ENCODE measurements at places on chromosomes 5 and 9. TPM values are rescaled to one million over a fixed set of nuclear protein-coding genes. Genes with fewer than 3 reads are reported as not detected.
A peak's percentile ranks its signal among the peaks of the same experiment; 100 is the strongest.

WDR38 gene
- total RNA-seq: 11.4 TPM

IFNB1 gene
- not detected for total RNA-seq

NTNG2 gene
- total RNA-seq: 4.4 TPM

SLC1A3 gene
- 35.5 TPM for total RNA-seq

DNA sequence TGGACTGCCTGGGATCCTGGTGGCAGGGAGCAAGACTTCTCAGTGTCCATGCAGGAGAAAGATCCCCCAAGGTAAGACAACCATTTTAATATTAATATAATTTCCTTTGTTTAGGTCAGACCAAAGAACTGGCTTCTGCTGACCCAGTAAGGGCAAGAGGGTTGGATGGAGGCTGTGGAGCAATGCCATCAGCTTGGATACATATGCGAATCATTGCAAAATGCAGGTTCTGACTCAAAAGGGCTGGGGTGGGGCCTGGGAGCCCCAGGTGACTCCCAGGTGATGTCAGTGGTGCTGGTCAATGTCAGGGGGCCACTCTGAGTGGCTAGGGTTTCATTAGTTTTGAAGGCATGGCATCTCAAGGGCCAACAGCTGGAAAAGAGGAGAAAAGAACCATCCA is 88.9 kb upstream of the PANK3 start:
- DNase-seq: no peak
- no peak overlapping the region for H3K4me3 ChIP-seq
- H3K36me3 ChIP-seq: peaks cover 18% of the 10 kb centered on the region
- H3K4me1 ChIP-seq: no peaks in the 10 kb centered on the region
- H3K27ac ChIP-seq: no peak overlapping the region

- no peaks in the 10 kb centered on the region for H3K36me3 ChIP-seq
- peak; percentile 57 for DNase-seq
- H3K27me3 ChIP-seq: no peaks in the 10 kb centered on the region
- H3K27ac ChIP-seq: no peak overlapping the region
- peaks cover 14% of the 10 kb centered on the region for H3K4me1 ChIP-seq
- H3K4me3 ChIP-seq: no peak overlapping the region
Measured at GRCh38 chr5:150106674-150107426, 20.5 kb upstream of the CSF1R start.

DNA sequence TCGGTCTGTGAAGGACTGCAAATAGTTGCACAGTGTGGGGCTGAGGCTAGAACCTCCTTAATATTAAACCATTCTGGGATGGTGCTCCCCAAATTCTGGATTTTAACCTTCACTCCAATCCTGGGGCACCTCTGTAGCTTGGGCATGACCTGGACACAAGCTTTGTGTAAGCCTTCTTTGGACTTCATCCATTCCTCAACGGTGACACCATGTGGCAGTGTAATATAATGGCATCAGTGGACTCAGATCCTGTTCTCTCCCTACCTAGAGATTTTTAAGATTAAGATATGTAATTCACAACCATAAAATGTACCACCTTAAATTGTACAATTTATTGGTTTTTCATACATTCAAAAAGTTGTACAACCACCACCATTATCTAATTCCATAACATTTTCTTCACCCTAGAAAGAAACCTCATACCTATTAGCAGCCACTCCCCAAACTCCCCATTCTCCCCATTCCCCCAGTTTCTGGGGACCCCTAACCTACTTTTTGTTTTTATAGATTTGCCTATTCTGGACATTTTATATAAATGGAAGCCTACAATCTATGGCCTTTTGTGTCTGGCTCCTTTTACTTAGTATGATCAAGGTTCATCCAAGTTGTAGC is 4.8 kb upstream of the PLGRKT start:
- no peaks in the 10 kb centered on the region for H3K27me3 ChIP-seq
- H3K36me3 ChIP-seq: no peaks in the 10 kb centered on the region
- no peak overlapping the region for H3K27ac ChIP-seq
- H3K4me1 ChIP-seq: peaks cover 9% of the 10 kb centered on the region

DNA sequence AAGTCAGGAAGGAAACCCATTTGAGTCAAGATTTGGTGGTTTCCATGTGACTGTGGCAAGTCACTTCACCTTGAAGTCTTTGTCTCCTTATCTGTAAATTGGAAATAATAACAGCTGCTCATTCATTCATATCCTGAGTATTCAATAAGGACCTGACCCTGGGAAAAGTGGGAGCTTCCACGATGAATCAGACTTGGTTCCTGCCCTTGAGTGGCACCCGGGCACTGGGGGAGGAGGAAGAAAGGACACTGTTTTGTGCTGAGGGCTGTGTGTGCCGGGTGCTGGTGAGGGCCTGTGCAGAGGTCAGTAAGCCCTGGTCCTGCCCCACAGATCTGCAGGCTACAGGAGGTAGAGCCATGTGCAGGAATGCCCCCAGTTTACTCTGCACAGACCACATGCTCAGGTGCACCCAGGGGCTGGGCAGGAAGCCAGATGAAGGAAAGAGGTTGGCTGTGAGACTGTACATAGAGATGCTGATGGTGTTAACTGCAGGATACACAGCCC is 6.8 kb downstream of the NDST1 start:
- H3K36me3 ChIP-seq: peaks cover 4% of the 10 kb centered on the region
- H3K27me3 ChIP-seq: no peaks in the 10 kb centered on the region
- no peak overlapping the region for H3K4me3 ChIP-seq
- peaks cover 52% of the 10 kb centered on the region for H3K4me1 ChIP-seq
- DNase-seq: peak; percentile 55

DNA sequence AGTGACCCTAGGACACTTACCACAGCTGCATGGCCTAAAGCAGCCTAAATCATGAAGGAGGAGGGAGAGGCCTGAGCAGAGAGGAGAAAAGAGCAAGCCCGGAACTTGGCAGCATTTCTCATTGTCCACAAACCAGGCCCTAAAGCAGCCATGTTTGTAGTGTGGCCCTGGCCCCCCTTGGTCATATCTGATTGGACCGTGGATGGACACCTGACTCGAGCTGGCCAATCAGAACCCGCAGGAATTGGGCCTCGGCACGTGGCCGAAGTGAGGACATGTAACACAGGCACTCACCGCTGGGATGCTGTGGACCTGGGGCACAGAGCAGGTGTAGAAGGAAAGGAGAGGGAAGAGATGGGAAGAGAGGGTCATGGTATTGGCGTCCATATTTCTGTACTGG is 56.9 kb downstream of the ASS1 start:
- H3K36me3 ChIP-seq: no peaks in the 10 kb centered on the region
- no peak overlapping the region for H3K4me3 ChIP-seq
- H3K27ac ChIP-seq: no peak overlapping the region
- DNase-seq: no peak
- H3K27me3 ChIP-seq: no peaks in the 10 kb centered on the region
- no peaks in the 10 kb centered on the region for H3K4me1 ChIP-seq

DNA sequence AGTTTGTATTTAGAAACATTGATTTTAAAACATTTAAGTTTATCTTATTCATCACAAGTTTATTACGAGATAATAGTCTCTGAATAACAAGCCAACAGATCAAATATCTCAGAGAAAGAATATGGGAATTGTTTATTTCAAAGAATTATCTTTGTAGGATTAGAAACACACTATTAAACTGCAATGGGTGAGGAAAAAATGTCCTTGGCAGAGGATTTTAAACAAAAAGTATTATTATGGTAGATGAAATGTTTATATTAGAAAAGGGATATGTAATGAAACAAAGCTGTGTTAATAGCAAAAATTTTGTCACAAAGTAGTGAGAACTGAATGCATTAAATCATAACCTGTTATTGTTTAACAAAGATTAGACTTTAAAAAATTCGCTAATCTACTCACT is 1382.9 kb upstream of the DMAC1 start:
- H3K27ac ChIP-seq: no peak overlapping the region
- H3K4me1 ChIP-seq: no peaks in the 10 kb centered on the region
- H3K27me3 ChIP-seq: no peaks in the 10 kb centered on the region
- no peaks in the 10 kb centered on the region for H3K36me3 ChIP-seq
- DNase-seq: no peak

GRCh38 chr5:117357886-117358285 is 783.3 kb upstream of the SEMA6A start:
- H3K36me3 ChIP-seq: no peaks in the 10 kb centered on the region
- H3K27me3 ChIP-seq: no peaks in the 10 kb centered on the region
- DNase-seq: no peak

- peak; percentile 25 for DNase-seq
- no peak overlapping the region for H3K27ac ChIP-seq
- H3K36me3 ChIP-seq: no peaks in the 10 kb centered on the region
- no peaks in the 10 kb centered on the region for H3K27me3 ChIP-seq
Measured at GRCh38 chr5:116068028-116068632, 16.7 kb upstream of the COMMD10 start.

GRCh38 chr9:35746583-35746982 is 2.4 kb downstream of the GBA2 start:
- peaks cover 29% of the 10 kb centered on the region for H3K4me1 ChIP-seq
- H3K27ac ChIP-seq: no peak overlapping the region
- peaks cover 14% of the 10 kb centered on the region for H3K36me3 ChIP-seq
- H3K27me3 ChIP-seq: no peaks in the 10 kb centered on the region
- peak overlapping the region; percentile 8 for H3K4me3 ChIP-seq

DNA sequence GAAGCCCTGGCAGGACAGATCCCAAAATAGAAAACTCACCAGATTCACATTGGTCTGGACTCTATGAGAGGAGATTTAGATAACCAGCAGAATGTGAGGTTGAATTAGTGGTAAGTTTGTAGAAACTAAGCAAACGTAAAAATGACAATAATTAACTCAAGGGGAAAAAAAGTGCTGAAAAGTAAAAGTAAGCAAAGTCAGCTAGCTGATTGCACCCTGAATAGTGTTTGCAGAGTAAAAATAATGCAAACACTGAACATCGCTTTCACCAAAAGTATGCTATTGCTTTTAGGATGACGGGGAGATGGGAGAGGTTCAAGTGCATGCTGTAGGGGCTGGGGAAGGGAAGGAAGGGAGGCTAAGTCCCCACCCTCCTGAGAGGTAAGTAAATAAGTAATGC is 92.5 kb upstream of the RARS1 start:
- H3K27ac ChIP-seq: no peak overlapping the region
- DNase-seq: no peak
- peaks cover 2% of the 10 kb centered on the region for H3K36me3 ChIP-seq
- H3K4me3 ChIP-seq: no peak overlapping the region

DNA sequence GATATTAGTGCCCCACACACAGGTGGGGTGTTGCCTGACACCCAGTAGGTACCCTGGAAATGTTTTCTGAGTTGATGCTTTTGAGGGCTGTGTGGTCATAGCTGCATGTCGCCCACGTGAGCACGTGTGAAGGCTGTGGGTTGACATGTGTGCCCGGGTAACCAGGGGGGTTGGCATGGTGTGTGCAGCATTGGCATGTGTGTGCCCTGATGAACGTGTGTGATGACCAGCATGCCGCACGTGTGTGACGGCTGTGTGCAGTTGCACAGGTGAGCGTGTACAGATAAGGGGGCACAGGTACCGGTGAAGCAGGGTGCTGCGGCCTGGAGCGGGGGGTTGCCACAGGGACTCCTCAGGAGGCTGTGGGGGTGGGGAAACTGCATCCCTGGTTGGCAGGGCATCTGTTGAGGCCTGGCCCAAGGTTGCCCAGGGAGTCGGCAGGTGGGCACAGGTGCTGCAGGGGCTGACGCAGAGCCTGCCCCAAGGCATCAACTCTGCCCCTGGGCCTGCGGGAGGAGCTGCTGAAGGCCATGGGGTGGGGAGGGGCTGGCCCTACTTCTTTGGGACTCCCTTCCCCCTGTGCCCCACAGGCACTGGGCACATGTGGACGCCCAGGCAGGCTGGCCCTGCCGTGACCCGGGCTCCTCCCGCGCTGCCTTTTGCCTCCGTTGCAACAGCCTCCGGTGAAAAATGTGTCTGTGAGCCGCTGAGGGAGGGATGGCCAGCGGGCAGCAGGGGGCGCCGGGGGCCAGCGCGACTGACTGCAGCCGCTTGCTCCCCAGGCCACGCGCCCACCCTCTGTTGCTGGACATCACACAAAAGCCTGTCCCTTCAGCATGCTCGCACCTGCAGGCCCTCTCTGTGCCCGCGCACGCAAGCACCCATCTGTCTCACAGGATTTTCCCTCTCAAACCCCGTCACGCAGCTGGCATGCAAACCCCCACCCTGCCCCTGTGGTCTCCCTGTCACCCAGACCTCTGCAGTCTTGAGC is 2.2 kb downstream of the UNC5A start:
- H3K4me1 ChIP-seq: no peaks in the 10 kb centered on the region
- H3K36me3 ChIP-seq: no peaks in the 10 kb centered on the region
- H3K27ac ChIP-seq: no peak overlapping the region
- peak; percentile 22 for DNase-seq
- H3K4me3 ChIP-seq: no peak overlapping the region

DNA sequence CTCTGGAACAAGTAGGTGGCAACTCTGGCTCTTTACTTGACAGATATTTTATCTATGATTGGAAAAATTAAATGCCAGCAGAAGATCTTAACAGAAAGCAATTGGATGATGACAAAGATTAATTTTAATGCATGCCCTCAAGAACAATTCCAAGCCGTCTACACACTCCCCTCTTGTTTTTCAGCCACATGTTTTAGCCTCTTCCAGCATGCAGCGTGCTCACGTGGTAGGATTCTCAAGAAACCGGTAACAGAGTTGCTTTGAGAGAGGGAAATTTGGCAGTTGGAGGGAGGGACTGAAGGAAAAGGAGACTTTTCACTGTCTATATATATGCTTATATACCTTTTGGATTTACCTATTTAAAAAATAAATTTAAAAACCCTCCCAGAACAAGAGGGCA is 48.3 kb upstream of the FANCC start:
- no peak overlapping the region for H3K4me3 ChIP-seq
- peaks cover 12% of the 10 kb centered on the region for H3K4me1 ChIP-seq
- no peak for DNase-seq
- H3K27ac ChIP-seq: no peak overlapping the region

- peak; percentile 97 for DNase-seq
- no peak overlapping the region for H3K4me3 ChIP-seq
- H3K27me3 ChIP-seq: no peaks in the 10 kb centered on the region
- H3K4me1 ChIP-seq: no peaks in the 10 kb centered on the region
- no peaks in the 10 kb centered on the region for H3K36me3 ChIP-seq
Measured at GRCh38 chr9:133950629-133951111, 41.5 kb downstream of the VAV2 start.

All from lung (tissue), 17 donors.